ENCODE measurements at places on chromosomes 5 and 9. TPM values are rescaled to one million over a fixed set of nuclear protein-coding genes. Genes with fewer than 3 reads are reported as not detected.

- no peak for DNase-seq
Observed at GRCh38 chr5:62812621-62813255, 234.1 kb downstream of the LRRC70 start.

SPINK13 gene
- total RNA-seq = not detected

GRCh38 chr9:119282476-119283077 lies 86.7 kb downstream of the BRINP1 start:
- DNase-seq = no peak

- no peak for DNase-seq
Observed at GRCh38 chr5:104909803-104910202, 1347.2 kb upstream of the NUDT12 start.

GRCh38 chr5:84564321-84565075 lies 179.8 kb upstream of the EDIL3 start:
- no peak for DNase-seq

GRCh38 chr9:84821431-84821830 lies 151.9 kb downstream of the NTRK2 start:
- DNase-seq = no peak

- DNase-seq = no peak
Observed at GRCh38 chr9:27654629-27655285, 81.5 kb upstream of the C9orf72 start.

DNA sequence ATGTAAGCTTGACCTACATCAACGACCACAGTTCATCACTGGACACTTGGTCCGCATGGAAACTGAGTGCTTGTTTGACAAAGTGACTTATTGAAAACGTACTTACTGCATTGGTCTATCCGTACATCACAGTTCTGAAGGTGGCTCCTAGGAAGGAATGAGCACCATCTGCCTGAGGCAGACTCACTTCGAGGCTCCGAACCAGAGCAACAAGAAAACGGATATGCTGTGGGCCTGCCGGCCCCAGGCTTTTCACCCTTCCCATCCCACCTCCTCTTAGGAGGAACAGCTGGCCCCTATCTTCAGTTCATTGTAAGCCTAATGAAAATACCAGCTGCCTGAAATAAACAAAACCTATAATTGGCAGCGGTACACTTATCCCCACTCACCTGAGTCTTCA lies 67.2 kb upstream of the TSLP start:
- no peak for DNase-seq

FBLL1 gene
- 1.1 TPM for total RNA-seq

DNA sequence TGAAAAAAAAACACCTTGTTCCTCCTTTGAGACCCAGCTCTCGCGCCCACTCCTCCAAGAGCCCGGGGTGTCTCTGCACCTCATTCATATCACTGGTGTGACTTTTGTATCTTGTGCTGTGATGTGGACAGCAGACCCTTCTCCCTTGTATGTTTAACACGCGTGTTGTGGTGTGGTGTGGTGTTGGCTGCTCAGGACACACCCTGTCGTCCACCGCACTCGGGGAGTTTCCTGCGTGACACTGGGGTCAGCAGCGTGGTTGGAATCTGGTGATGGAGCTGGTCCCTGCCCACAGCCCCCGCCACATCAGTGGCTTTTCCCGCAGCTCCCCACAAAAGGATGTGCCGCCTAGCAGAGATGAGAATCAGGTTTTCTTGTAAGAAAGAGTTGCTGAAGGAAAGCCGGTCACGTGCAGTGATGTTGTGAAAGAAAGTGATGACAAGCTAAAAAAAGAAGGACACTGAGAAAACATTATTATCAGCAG lies 61.5 kb downstream of the TENT4A start:
- no peak for DNase-seq

SPATA31A3 gene
- not detected for total RNA-seq

DNA sequence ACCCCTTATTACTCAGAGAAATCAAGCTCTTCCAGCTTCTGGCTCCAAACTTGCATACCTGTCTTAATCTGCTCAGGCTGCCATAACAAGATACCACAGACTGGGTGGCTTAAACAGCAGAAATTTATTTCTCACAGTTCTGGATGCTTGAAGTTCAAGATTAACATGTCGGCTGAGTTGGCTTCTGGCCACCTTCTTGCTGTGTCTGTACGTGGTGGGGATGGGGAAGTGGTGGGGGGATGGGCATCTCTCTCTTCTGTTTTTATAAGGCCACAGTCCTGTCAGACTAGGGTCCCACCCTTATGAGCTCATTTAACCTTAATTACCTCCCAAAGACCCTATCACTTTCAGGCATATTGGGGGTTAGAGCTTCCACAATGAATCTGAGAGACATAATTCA lies 140.5 kb downstream of the SV2C start:
- no peak for DNase-seq

FAM169A gene
- total RNA-seq = 1.3 TPM

DNA sequence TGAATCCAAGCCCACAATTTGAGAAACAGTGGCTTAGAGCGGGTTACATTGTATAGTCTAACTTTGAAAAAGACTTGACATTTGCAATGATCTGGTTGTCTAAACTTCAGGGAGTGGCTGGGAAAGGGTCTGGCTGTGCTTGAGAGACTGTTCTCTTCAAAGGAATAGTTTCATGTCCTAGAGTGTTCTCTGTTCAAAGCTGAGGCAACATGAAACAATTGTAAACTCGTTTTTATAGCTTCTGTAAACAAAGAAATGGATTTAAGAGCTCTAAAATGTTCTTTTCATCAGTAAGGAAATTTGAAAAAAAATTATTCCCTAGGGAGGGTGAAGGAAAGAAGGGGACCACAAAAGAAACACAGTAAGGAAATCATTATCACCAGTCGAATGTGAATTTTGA lies 41.6 kb downstream of the FOCAD start:
- DNase-seq = no peak

DND1 gene
- total RNA-seq = 0.22 TPM
